ENCODE measurements at places on chromosomes 11 and 22. TPM values are rescaled to one million over a fixed set of nuclear protein-coding genes. Genes with fewer than 3 reads are reported as not detected.

- H3K36me3 ChIP-seq = no peaks in the 10 kb centered on the region
- no peak overlapping the region for H3K27ac ChIP-seq
- DNase-seq = no peak
- no peaks in the 10 kb centered on the region for H3K4me1 ChIP-seq
- no peak overlapping the region for H3K4me3 ChIP-seq
- H3K27me3 ChIP-seq = no peaks in the 10 kb centered on the region
Measured at GRCh38 chr11:81253244-81253643, 1480.4 kb downstream of the FAM181B start.

- peaks cover 17% of the 10 kb centered on the region for H3K27me3 ChIP-seq
- no peaks in the 10 kb centered on the region for H3K36me3 ChIP-seq
- H3K27ac ChIP-seq = no peak overlapping the region
- no peak for DNase-seq
- H3K4me3 ChIP-seq = no peak overlapping the region
Measured at GRCh38 chr11:92972248-92972647, 2.8 kb downstream of the MTNR1B start.

DNA sequence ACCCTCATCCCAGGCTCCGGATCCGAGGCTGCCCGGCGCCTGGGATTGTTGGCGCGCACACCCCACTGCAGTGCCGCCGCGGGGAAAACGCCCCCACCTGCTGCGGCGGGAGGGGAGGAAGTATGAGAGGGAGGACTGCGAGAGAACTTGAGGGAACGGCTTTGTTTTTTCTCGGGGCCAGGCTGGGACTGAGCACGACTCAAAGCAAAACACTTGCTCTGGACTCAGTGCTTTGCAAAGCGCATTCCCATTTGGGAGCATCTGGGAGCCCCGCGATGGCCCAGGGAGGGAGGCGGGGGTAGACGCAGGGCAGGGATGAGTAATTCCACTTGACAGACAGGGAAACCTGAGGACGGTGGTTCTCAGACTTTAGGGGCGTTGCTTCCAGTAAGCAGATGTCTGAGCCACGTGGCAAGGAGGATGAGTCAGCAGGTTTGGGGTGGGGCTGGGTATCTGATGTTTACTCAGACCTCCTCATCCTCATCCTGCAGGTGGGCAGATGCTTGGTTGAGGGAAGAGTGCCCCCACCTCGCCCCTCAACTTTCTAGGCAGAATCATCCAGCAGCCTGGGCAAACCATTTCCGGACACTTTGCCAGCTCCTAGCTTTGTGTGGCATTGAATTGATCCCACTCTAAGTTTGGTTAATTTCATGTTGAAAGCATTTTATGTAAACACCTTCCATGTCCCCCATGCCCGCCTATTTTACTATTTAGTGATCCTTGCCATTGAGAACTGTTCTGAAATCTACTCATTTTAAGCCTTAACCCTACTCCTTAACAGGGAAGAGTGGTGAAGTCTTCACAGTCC, 1.5 kb downstream of the MIAT start:
- peak overlapping the region; percentile 88 for H3K4me3 ChIP-seq
- DNase-seq = peak; percentile 79
- H3K27me3 ChIP-seq = peaks cover 19% of the 10 kb centered on the region

GRCh38 chr22:35686298-35686697, 31.4 kb upstream of the APOL5 start:
- DNase-seq = no peak
- peaks cover 2% of the 10 kb centered on the region for H3K36me3 ChIP-seq
- no peak overlapping the region for H3K27ac ChIP-seq
- peaks cover 2% of the 10 kb centered on the region for H3K27me3 ChIP-seq

DNA sequence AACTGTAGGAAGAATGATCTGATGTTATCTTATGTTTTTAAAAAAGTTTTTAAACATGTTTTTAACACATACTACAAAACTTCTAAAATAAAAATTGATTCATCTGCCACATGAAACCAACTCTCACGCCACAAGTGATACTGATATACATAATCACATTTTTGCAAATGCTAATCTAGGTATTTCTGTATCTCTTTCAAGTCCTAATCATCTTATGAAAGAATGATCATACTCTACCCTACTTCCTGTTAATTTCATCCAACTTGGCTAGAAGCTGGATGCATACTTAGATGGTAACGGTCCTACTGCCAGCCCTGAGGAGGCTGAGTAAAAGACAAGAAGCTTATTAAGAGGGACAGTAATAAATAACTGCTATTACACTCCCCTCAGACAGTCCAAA, 19.2 kb downstream of the THAP12 start:
- no peaks in the 10 kb centered on the region for H3K27me3 ChIP-seq
- peaks cover 29% of the 10 kb centered on the region for H3K36me3 ChIP-seq
- H3K27ac ChIP-seq = no peak overlapping the region
- H3K4me1 ChIP-seq = peaks cover 8% of the 10 kb centered on the region
- DNase-seq = no peak

DNA sequence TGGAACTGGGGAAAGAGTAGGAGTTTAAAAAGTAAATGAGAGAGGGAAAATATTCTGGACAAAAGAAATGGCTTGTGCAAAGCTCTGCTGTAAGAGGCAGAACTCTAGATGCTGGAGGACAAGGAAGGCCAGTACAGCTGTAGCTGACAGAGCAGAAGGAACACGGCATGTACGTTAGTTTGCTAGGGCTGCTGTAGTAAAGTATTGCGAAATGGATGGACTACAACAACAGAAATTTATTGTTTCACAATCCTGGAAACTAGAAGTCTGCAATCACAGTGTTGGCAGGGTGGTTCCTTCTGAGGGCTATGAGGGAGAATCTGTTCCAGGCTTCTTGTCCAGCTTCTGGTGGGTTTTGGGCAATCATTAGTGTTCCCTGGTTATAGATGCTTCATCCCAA, 454.4 kb downstream of the NTM start:
- no peaks in the 10 kb centered on the region for H3K36me3 ChIP-seq
- H3K27me3 ChIP-seq = no peaks in the 10 kb centered on the region
- no peak overlapping the region for H3K27ac ChIP-seq
- H3K4me3 ChIP-seq = no peak overlapping the region

DNA sequence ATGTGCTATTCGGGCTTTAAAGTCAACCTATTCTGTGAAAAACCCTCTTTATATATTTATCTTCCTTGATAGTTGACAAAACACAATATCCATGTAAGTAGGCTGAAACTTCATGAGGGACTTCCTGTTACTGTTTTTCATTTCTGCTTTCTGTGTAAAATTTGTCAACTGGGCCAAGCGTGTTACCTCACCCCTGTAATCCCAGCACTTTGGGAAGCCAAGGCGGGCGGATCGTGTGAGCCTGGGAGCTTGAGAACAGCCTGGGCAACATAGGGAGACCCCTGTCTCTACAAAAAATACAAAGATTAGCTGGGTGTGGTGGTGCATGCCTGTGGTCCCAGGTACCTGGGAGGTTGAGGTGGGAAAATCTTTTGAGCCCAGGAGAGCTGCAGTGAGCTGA, 66.5 kb upstream of the SLC25A18 start:
- no peak for DNase-seq
- H3K4me1 ChIP-seq = no peaks in the 10 kb centered on the region
- no peaks in the 10 kb centered on the region for H3K36me3 ChIP-seq
- H3K4me3 ChIP-seq = no peak overlapping the region
- H3K27ac ChIP-seq = no peak overlapping the region

- H3K4me1 ChIP-seq = peaks cover 2% of the 10 kb centered on the region
- no peak overlapping the region for H3K4me3 ChIP-seq
- H3K27ac ChIP-seq = peak overlapping the region; percentile 39
- no peak for DNase-seq
- peaks cover 2% of the 10 kb centered on the region for H3K27me3 ChIP-seq
Measured at GRCh38 chr11:60563553-60564235, 48.5 kb downstream of the MS4A13 start.

DNA sequence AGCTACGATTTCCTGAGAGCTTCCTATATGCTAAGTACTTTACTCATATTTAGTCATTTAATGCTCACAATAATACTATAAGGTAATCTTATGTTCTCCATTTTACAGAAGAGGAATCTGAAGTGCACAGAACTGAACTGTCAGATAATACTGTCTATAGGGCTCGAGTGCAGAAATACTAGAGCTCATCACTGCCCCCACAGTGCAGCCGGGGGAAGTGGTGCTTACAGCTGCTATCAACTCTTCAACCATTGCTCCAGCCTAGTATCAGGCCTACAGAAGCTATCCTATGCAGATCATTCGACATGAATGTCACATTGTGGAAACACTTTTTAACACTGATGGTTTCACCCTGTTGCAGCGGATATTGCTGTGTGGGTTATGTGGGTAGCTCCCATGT, 929.9 kb downstream of the NTM start:
- H3K4me3 ChIP-seq = no peak overlapping the region
- no peak overlapping the region for H3K27ac ChIP-seq
- no peak for DNase-seq
- no peaks in the 10 kb centered on the region for H3K27me3 ChIP-seq
- no peaks in the 10 kb centered on the region for H3K36me3 ChIP-seq

DNA sequence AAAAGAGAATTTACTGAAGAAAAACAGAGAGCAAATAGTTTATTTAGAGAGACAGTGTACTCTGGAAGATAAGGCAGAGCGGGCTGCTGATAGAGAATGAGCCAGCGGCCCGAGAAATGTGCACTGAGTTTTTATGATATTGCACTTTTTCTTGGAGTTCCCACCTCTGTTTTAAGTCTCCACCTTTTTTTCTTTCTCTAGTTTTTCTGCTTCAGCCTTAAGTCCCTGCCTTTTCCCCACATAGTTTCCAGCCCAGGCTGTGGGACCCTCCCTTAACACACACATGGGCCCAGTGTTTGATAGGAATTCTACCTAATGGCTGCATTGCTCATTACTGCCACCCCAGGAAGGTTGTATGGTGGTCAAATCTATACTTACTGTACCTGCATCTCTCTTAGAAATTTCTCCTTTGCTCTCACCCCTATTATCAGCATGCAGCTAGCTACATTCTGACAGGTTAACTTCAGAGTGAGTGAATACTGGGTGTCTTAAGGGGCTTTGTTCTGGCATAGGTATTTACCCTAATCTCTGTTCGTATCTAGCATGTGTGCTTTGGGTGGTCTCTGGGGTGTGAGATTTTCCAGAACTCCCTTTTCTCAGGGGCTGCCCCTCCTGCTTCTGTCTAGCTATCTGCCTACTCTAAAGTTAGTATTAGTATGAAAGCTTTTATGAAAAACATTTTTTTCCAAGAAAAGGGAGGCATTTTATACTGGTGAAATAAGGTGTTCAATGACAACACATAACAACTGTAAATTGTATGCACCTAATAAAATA, 127.3 kb upstream of the TOP3B start:
- H3K27me3 ChIP-seq = peaks cover 17% of the 10 kb centered on the region
- DNase-seq = no peak
- no peak overlapping the region for H3K4me3 ChIP-seq
- H3K4me1 ChIP-seq = peaks cover 20% of the 10 kb centered on the region
- no peak overlapping the region for H3K27ac ChIP-seq
- no peaks in the 10 kb centered on the region for H3K36me3 ChIP-seq

GRCh38 chr11:85844439-85845123, 10.6 kb upstream of the CCDC83 start:
- H3K4me1 ChIP-seq = peaks cover 7% of the 10 kb centered on the region
- peaks cover 8% of the 10 kb centered on the region for H3K36me3 ChIP-seq

DNA sequence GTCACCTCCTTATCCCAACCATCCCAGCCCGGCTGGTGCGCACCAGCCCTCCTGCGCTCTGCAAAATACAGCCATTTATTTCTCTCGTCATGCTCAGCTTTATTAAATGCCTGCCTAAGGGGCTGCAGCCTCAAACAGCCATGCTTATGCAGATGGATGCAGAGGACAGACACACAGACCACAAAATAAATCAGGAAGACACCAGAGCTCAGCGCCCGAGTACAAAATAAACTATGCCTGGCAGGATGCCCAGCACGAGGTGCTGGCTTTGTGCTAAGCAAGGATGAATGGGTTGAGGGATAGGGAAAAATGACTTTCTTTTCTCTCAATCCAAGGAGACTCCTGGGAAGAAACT, 70.5 kb downstream of the RPUSD4 start:
- peaks cover 15% of the 10 kb centered on the region for H3K27me3 ChIP-seq
- H3K4me3 ChIP-seq = no peak overlapping the region
- no peaks in the 10 kb centered on the region for H3K4me1 ChIP-seq
- H3K27ac ChIP-seq = no peak overlapping the region
- no peak for DNase-seq

DNA sequence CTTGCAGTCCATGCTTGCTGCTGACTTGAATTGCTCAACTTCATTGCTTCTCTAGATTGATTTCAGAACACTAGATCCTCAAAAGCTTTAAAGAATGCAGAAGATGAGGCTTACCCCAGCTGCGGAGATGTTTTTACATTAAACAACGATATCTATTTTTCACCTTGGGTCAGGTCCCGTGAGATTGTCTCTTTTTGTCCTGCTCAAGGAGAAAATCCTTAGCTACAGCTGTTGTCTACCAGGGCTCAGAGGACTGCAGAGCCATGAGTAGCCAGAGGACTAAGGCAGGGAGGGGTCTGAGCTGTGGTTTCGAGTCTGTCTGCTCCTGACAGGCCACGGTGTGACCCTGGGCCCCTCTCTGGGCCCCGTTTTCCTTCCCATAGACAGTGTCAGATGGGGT, 51.4 kb downstream of the PKNOX2 start:
- H3K4me3 ChIP-seq = no peak overlapping the region
- DNase-seq = no peak
- no peaks in the 10 kb centered on the region for H3K36me3 ChIP-seq
- no peaks in the 10 kb centered on the region for H3K4me1 ChIP-seq
- H3K27ac ChIP-seq = no peak overlapping the region

- H3K27ac ChIP-seq = no peak overlapping the region
- no peaks in the 10 kb centered on the region for H3K27me3 ChIP-seq
- DNase-seq = no peak
- no peaks in the 10 kb centered on the region for H3K36me3 ChIP-seq
Measured at GRCh38 chr11:131522851-131523250, 152.4 kb downstream of the NTM start.

BTG4 gene
- not detected for total RNA-seq

TYR gene
- total RNA-seq = not detected

APOL3 gene
- total RNA-seq = 139 TPM

RNF215 gene
- total RNA-seq = 9.8 TPM

OR2AG2 gene
- total RNA-seq = not detected

CRYBB2 gene
- total RNA-seq = 0.45 TPM

SLC16A8 gene
- not detected for total RNA-seq

B4GALNT4 gene
- 1.6 TPM for total RNA-seq

PRR33 gene
- total RNA-seq = not detected
